NCI-H1930 (cell line): ENCODE measurements at places on chromosomes 4 and X.

GRCh38 chr4:188665491-188666457 is 526.5 kb downstream of the TRIML1 start:
- no peak for DNase-seq

- no peak for DNase-seq
Measured at GRCh38 chrX:44580466-44580865, 37.8 kb upstream of the FUNDC1 start.

GRCh38 chr4:82823062-82823461 is 24.5 kb upstream of the SCD5 start:
- DNase-seq: no peak

DNA sequence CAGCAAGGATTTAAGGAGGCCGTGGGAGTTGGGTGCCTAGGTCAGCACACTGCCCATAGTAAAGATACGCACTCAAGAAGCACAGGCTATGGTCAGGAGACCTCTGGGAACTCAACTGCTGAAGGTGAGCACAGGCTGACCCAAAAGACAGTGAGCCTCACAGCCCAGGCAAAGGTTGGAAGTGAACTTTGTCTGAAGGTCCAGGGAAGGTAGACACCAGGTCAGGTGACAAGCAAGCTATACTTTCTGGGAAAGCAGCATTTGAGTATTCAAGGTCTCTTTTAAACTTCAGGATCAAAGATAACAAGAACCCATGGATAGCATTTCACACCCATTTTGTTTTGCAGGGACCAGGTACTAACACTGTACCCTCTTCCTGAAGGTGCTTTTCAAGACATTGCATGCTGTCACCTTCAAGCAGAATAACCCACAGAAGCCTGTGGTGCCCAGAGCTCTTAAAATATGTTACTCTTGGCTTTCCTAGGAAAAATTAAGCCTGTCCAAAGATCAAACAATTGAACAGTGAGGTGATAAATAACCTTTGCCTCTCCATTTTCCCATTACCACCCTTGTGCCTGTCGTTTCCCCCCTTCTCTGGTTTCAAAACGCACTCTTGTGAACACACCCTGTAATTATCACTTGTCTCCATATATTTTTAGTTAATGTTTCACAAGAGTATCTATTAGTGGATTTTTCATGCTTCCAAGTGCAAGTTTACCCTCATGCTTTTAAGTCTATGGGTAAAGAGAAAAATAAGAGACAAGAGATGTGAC is 3.4 kb upstream of the S100G start:
- no peak for DNase-seq

GRCh38 chr4:8719421-8719820 is 126.9 kb downstream of the CPZ start:
- DNase-seq: no peak

- no peak for DNase-seq
Measured at GRCh38 chr4:94598758-94599157, 147.0 kb downstream of the PDLIM5 start.

GRCh38 chr4:119041951-119042560 is 93.6 kb upstream of the MYOZ2 start:
- peak; percentile 37 for DNase-seq

DNA sequence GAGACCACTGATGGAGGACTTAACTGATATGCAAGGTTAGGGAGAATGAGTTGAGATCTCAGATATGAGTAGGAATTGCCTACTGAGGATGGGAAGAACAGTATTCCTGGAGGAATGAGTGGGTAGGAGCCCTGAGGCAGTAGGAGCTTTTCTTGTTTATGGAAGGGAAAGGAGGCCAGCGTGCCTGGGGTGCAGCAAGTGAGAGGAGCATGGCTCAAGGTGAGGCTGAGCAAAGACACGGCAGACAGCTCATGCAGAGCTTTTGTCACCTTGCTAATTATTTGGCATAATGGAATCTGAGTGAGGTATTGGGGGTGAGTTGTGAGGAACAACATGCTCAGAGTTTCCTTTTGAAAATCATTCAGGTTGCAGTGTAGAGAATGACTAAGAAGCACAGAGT is 65.3 kb upstream of the IBSP start:
- DNase-seq: no peak

GRCh38 chr4:94525993-94526728 is 74.4 kb downstream of the PDLIM5 start:
- no peak for DNase-seq

DNA sequence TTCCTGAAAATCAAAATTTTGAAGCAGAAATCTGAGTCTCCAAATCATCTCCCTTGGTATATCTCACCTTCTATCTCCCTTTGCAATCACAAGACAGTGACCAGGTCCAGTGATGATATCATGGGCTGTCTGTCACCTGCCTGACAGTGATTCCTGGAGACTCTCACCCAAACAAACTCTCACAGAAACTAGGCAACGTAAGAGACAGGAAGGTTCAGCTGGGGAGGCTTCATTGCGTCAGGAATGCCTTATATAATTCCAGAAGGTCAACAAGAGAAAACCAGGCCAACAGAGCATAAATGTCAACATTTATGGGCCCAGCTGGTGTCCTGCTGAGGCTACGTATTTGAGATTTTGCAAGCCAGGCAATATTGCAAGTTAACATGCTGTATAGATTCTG is 412.7 kb downstream of the KCNIP4 start:
- no peak for DNase-seq

- no peak for DNase-seq
Measured at GRCh38 chr4:159540501-159540900, 437.6 kb downstream of the RAPGEF2 start.

GRCh38 chr4:98524230-98524629 is 134.2 kb downstream of the TSPAN5 start:
- DNase-seq: no peak

GRCh38 chr4:125400756-125401155 is 86.0 kb downstream of the FAT4 start:
- no peak for DNase-seq

DNA sequence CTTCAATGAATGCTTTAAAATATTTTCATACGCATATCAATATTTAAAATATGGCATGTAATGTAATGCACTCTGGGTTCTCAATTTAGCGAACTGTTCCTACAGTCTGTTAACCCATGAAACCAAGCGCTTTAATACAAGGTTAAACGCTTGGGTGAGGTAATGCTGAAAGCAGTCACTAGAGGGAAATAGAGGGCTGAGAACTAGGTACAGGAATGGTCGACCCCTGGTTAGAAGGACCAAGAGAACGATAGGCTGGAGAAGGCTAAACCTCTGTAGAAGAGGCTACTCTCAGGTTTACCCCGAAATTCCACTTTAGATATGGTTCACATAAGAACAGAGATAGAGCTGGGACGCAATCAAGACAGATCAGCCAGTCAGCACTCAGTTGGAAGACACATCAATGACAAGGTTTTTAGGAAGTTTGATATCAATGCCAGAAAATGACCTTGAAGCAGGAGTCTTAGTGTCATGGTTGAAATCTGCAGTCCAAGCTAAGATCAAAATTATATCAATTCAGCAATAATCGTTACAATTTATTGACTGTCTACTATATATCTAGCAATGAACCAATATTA is 26.9 kb downstream of the ARSJ start:
- DNase-seq: no peak

GRCh38 chrX:20593836-20594235 is 327.1 kb upstream of the RPS6KA3 start:
- DNase-seq: no peak

DNA sequence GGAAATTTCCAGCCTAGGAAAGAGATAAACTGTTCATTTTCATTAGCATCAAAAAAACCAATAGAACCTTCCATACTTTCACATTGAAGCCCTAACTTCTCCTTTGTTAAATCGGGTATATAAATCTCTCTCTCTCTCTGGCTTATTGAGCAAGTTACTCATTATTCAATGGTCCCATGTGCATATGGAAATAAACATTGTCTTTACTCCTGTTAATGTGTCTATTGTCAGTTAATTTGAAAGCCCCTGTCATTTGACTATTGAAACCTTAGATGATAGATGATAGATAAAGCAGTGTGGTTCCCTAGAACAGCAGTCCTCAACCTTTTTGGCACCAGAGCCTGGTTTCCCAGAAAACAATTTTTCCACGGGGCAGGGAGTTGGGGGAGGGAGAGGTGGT is 46.8 kb downstream of the CENPVL3 start:
- no peak for DNase-seq

DNA sequence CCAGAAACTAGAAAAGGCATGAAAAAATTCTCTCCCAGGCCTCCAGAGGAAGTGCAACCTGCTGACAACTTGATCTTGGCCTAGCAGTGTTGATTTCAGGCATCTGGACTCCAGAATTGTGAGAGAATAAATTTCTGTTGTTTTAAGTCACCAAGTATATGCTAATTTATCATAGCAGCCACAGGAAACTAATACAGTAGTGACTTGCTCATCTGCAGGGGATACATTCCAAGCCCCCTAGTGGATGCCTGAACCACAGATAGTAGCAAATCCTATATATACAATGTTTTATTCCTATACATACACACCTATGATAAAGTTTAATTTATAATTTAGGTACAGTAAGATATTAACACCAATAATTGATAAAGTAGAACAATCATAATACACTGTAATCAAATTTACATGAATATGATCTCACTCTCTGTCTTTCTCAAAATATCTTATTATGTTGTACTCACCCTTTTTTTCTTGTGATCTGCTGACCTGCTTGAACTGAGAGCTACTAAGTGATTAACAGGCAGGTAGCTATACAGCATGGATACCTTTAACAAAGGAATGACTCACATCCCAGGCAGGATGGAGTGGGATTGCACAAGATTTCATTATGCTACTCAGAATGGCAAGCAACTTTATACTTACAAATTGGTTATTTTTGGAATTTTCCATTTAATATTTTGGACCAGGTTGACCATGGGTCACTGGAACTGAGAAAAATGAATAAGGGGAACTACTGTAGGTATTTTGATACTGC is 501.1 kb downstream of the KCNIP4 start:
- DNase-seq: no peak

DNA sequence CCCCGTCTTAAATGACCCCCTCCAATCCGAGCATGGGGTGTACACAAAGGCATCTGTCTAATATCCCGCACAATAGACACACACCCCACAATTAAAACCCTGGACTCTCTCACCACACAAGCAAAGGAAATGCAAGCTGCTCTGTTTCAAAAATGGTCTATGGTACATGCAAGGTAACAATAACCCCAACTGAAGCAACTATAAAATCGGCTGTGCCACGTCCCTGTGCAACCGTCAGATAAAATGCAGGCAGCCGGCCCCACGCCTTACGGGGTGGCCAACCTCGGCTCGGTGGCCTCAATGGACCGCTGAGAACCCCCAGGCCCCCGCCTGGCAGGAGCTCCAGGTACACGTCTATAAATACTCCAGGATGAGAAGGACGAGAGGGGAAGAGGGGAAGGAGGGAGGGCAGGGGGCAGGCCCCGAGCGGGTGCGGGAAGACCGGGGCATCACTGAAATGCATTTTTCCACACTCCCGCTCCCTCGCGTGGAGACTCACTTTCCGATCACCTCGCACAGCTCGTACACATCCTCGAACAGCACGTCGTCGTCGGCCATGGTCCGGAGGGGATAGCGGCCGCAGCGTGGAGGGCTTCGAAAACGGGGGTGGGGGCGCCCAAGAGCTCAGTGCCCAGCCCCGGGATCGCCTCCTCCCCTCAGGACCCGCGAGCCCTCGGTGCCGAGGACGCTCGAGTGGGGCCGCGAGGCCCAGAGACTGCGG is 763 bp downstream of the CASK start:
- peak; percentile 2 for DNase-seq

- no peak for DNase-seq
Measured at GRCh38 chrX:1679238-1679637, 64.4 kb downstream of the ASMT start.

DNA sequence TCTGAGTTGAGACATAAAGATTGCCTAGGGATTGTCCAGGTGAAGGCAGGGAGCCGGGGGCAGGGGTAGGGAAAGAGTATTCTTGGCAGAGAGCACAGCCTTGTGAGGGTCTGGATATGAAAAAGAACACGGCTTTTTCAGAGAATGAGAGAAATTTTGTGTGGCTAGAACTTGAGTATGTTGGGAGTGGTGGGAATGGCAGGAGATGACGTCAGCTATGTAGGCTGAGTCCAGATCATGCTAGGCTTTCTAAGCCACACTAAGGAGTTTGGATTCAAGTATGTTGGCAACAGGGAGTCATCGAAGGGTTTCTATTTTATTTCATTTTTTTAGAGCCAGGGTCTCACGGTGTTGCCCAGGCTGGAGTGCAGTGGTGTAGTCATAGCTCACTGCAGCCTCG is 40.0 kb downstream of the SH2D1A start:
- no peak for DNase-seq

- DNase-seq: no peak
Measured at GRCh38 chr4:1763550-1764080, 29.5 kb upstream of the FGFR3 start.
